Sciatic nerve (tissue), 2 donors: ENCODE measurements at places on chromosomes 11 and 22. TPM values are rescaled to one million over a fixed set of nuclear protein-coding genes. Genes with fewer than 3 reads are reported as not detected.

Gene PATE4
- total RNA-seq = not detected

Gene LRRC75B
- 17.5 TPM for total RNA-seq

- no peak for DNase-seq
Measured at GRCh38 chr11:97498891-97499290, 1109.1 kb downstream of the JRKL start.

DNA sequence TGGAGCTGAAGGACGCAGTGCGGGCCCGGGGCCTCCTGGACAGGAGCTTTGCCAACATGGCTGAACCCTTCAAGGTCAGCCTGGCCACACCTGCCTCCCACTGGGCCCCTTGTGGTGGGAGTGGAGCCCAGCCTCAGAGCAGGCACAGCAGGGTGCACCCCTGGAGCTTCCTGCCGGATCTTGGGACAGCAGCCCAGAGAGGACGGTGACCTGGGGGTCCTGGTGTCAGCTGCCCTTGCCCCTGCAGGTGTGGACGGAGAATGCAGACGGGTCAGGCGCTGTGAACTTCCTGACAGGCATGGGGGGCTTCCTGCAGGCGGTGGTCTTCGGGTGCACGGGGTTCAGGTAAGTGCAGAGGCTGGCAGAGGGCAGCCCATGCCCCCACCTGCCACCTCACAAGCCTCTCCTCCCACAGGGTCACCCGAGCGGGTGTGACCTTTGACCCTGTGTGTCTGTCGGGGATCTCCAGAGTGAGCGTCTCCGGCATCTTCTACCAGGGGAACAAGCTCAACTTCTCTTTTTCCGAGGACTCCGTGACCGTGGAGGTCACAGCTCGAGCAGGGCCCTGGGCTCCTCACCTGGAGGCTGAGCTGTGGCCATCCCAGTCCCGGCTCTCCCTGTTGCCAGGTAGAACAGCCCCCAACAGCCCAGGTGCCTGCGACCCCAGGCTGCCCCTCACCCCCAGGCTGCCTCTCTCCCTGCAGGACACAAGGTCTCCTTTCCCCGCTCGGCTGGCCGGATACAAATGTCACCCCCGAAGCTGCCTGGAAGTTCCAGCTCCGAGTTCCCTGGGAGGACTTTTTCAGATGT lies 5.1 kb downstream of the PGGHG start:
- DNase-seq = peak; percentile 54

GRCh38 chr11:43516316-43516850 lies 157.7 kb downstream of the TTC17 start:
- DNase-seq = no peak

- DNase-seq = no peak
Measured at GRCh38 chr11:65310736-65311135, 3.9 kb upstream of the CDC42EP2 start.
